T-helper 17 cell (primary cell): ENCODE measurements at places on chromosomes 12 and 14.

GRCh38 chr14:66652525-66653106 lies 144.7 kb downstream of the GPHN start:
- peaks cover 2% of the 10 kb centered on the region for H3K36me3 ChIP-seq
- H3K27ac ChIP-seq: no peak overlapping the region
- H3K4me3 ChIP-seq: no peak overlapping the region
- no peaks in the 10 kb centered on the region for H3K27me3 ChIP-seq
- no peak for DNase-seq

DNA sequence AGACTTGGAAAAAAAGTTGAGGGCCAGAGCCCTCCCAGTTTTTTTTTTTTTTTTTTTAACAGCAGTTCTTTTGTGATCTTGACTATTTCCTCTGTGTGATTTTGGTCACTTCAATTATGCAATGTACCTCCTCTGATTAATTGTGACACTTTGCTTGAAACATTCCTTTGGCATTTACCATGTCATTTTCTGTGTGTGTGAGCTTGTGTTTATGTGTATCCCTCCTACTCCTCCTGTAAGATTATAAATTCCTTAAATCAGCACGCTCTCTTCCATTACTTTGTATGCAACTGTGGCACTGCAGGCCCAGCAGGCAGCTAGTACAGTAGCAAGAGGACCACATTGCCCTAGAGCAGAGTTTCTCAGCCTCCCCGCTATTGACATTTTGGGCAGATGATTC lies 33.2 kb upstream of the GALNT16 start:
- no peaks in the 10 kb centered on the region for H3K4me1 ChIP-seq
- no peak overlapping the region for H3K4me3 ChIP-seq
- H3K27me3 ChIP-seq: no peaks in the 10 kb centered on the region
- no peak for DNase-seq

DNA sequence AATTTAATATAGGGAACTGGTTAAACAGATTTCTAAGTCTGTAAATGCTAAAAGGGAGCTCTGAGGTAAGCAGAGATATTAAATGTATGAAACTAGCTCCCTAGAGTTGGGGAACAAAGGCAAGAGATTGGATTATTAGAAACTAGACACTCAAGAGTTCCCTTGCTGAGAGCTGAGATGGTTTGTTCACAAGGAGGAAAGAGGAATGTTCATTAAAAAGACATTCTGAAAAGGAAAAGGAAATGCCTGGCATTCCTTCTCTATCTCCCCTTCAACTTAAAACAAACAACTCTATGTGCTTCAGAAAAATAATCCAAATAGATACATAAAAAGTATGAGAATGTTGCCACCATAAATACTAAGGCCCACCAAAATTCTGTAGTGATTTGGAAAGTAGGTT lies 73.7 kb downstream of the GALNT4 start:
- peaks cover 12% of the 10 kb centered on the region for H3K4me1 ChIP-seq
- no peak overlapping the region for H3K27ac ChIP-seq
- DNase-seq: no peak
- H3K36me3 ChIP-seq: peaks cover 11% of the 10 kb centered on the region
- no peaks in the 10 kb centered on the region for H3K27me3 ChIP-seq
- no peak overlapping the region for H3K4me3 ChIP-seq

GRCh38 chr12:116216022-116216756 lies 61.3 kb downstream of the MED13L start:
- H3K36me3 ChIP-seq: no peaks in the 10 kb centered on the region
- H3K4me1 ChIP-seq: peaks cover 57% of the 10 kb centered on the region
- peak overlapping the region; percentile 16 for H3K27ac ChIP-seq
- peak overlapping the region; percentile 7 for H3K4me3 ChIP-seq
- DNase-seq: no peak

DNA sequence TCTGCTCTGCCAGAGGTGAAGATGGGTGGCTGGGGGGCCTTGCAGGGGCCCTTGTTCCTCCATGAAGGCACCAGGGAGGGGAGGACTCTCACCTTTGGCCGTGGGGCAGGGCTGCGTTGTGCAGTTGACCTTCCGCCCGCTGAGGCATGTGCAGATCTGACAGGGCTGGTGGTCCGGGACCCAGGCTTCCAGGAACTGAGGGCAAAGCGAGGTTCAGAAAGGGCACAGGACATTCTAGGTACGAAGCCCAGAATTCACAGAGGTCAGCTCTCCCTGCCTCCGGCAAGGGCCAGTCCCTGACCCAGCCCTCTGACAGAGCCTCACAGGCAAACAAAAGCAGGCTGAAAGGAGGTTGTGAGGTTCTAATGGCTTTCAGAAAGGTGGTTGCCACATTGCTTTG lies 40.4 kb upstream of the ANO2 start:
- DNase-seq: no peak
- H3K27me3 ChIP-seq: no peaks in the 10 kb centered on the region
- H3K36me3 ChIP-seq: no peaks in the 10 kb centered on the region

- no peak overlapping the region for H3K27ac ChIP-seq
- peaks cover 29% of the 10 kb centered on the region for H3K4me1 ChIP-seq
- H3K27me3 ChIP-seq: no peaks in the 10 kb centered on the region
- no peak for DNase-seq
- H3K4me3 ChIP-seq: no peak overlapping the region
- no peaks in the 10 kb centered on the region for H3K36me3 ChIP-seq
Observed at GRCh38 chr12:69514845-69515244, 44.7 kb downstream of the FRS2 start.

GRCh38 chr14:96368534-96368933 lies 5.2 kb downstream of the GSKIP start:
- H3K36me3 ChIP-seq: peaks cover 2% of the 10 kb centered on the region
- no peaks in the 10 kb centered on the region for H3K27me3 ChIP-seq
- peaks cover 25% of the 10 kb centered on the region for H3K4me1 ChIP-seq
- DNase-seq: no peak
- H3K27ac ChIP-seq: no peak overlapping the region
- H3K4me3 ChIP-seq: no peak overlapping the region

GRCh38 chr12:43551971-43552559 lies at the start of gene ADAMTS20:
Gene ADAMTS20, minus strand, starts transcription at chr12:43552203. Its CDS starts 282 bp downstream, at chr12:43551921.
- peaks cover 30% of the 10 kb centered on the region for H3K27me3 ChIP-seq
- no peak for DNase-seq
- no peak within 1 kb of the TSS for H3K27ac ChIP-seq
- H3K4me1 ChIP-seq: no peaks in the 10 kb centered on the region
- peaks cover 3% of the 10 kb centered on the region for H3K36me3 ChIP-seq
- peak within 1 kb of the TSS; percentile 39 for H3K4me3 ChIP-seq

DNA sequence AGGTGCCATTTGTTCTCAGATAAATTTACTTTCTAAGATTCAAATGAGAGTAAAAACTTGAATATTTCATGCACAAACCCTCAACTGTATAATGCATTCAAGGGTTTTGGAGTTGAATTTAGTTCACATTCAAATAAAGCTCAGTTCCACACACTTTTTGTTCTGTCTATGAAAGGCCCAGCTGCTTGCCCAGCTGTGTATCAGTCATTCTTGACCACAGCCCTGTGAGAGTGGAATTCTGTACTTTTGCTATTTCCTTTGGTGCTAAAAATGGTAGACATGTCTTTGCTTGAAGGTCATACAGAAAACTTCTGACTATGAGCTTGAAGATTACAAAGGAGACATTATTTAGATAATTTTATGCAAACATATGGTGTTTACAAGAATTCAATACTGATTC lies 110.4 kb downstream of the KCNC2 start:
- H3K4me3 ChIP-seq: no peak overlapping the region
- no peaks in the 10 kb centered on the region for H3K27me3 ChIP-seq
- no peaks in the 10 kb centered on the region for H3K36me3 ChIP-seq
- no peaks in the 10 kb centered on the region for H3K4me1 ChIP-seq
- DNase-seq: no peak

DNA sequence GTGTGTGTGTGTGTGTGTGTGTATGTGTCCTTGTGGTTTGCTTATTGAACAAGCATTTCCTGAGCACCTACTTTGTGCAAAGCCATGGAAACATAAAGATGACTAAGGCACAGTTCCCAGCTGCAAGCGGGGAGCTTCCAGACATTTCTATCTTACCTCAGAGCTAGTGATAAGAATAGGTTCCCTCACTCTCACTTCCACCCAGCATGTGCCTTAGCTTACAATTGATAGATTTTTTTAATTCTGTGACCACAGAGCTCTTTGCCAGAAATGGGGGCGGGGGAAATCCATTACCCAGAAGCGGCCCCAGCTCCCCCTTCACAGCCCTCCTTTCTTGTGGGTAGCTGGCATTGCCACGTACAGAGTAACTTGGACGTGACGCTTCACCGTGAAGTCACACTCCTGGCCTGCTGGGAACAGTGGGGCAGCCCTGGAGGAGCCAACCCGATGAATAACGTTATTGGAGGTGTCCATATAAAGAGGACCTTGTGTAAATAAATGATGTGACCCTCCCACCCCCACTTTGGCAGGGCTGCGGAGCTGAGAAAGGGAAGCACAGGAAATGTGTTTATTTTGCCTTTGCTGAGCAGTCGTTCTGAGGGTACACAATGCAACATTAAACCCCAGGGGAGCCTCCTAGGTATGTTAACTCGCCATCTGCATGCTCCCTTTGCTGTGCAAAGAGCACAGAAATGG lies 238.9 kb downstream of the CHST11 start:
- H3K4me3 ChIP-seq: peak overlapping the region; percentile 75
- H3K27ac ChIP-seq: peak overlapping the region; percentile 91
- peak; percentile 41 for DNase-seq
- peaks cover 40% of the 10 kb centered on the region for H3K4me1 ChIP-seq
- no peaks in the 10 kb centered on the region for H3K36me3 ChIP-seq
- no peaks in the 10 kb centered on the region for H3K27me3 ChIP-seq

DNA sequence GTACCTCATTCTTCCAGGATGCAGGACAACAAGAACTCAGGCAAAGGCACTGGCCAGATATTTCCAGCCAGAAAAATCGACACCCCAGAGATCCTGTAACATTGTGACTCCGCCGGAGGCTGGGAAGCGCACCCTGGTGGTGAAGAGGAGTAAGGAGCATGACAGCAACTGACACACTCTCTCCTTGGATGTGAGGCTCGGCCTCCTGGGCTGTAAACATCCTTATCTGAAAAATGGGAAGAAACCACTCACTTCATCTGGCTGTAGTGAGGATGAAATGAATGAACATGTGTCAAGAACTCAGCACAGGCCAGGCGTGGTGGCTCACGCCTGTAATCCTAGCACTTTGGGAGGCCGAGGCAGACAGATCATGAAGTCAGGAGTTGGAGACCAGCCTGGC lies 27.5 kb downstream of the TCHP start:
- no peak overlapping the region for H3K4me3 ChIP-seq
- DNase-seq: no peak
- H3K4me1 ChIP-seq: peaks cover 7% of the 10 kb centered on the region
- peak overlapping the region; percentile 53 for H3K27ac ChIP-seq
